GM12878 (cell line): ENCODE measurements at places on chromosomes 13 and 19. TPM values are rescaled to one million over a fixed set of nuclear protein-coding genes. Genes with fewer than 3 reads are reported as not detected.

Gene CHST8
- polyA plus RNA-seq, result not detected in 2 replicates

Gene SNAPC2
- 15.0 and 15.9 TPM in 2 replicates for polyA plus RNA-seq

Gene SMIM44
- not detected in 2 replicates for polyA plus RNA-seq

Gene ATP12A
- not detected in 2 replicates for polyA plus RNA-seq

Gene KL
- polyA plus RNA-seq, result 0.73 and 0.96 TPM in 2 replicates

Gene ZIM2
- not detected in 2 replicates for polyA plus RNA-seq

Gene ZNF628
- polyA plus RNA-seq, result 0.79 and 1.7 TPM in 2 replicates

Gene TMEM145
- polyA plus RNA-seq, result not detected in 2 replicates

Gene SOX1
- polyA plus RNA-seq, result not detected in 2 replicates

Gene S1PR2
- 15.6 and 18.6 TPM in 2 replicates for polyA plus RNA-seq

Gene CACNG8
- polyA plus RNA-seq, result not detected in 2 replicates

Gene ZNF573
- polyA plus RNA-seq, result 2.5 and 2.6 TPM in 2 replicates

Gene ZNF433
- 1.8 and 2.5 TPM in 2 replicates for polyA plus RNA-seq

Gene MAMSTR
- 0.33 and 0.57 TPM in 2 replicates for polyA plus RNA-seq

Gene MRPL4
- 180 and 186 TPM in 2 replicates for polyA plus RNA-seq

Gene ZNF304
- polyA plus RNA-seq, result 6.3 and 6.6 TPM in 2 replicates

Gene SELENOV
- polyA plus RNA-seq, result not detected in 2 replicates

Gene ZNF99
- not detected in 2 replicates for polyA plus RNA-seq

Gene YJEFN3
- polyA plus RNA-seq, result 4.7 and 6.9 TPM in 2 replicates

Gene KLF5
- polyA plus RNA-seq, result 0.27 and 0.43 TPM in 2 replicates
